ENCODE measurements at places on chromosomes 5 and 9.

GRCh38 chr5:61916621-61917620 is 389.1 kb upstream of the KIF2A start:
- DNase-seq: no peak

DNA sequence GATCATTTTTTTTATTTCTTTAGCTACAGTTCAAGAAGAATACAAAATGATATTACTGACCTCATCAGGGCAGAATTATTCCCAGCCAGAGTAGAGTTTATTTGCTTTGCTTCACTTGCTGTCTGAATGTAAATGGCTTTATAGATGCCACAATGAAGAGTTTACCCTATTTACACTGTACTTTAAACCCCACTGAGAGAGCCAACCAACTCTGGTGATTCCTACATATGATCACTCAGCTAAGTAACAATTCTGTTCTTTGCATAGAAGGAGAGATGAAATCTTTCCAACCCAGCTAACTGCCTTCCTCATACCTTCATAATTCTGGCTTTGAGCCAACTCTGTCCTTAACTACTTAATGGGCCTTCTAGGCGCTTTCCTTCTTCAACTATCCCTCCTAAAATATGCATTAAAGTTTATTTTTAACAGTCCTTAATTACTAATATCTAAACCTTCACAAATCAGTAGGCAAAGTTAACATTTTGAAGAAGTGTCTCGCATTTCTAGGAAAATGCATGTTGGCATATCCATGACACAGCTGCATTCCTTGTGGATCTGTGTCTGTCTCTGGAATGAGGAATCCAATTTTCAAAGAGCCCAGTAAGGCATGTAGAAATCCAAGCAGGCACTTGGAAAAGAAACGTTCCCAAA is 284.8 kb upstream of the GRAMD2B start:
- DNase-seq: no peak

- peak; percentile 58 for DNase-seq
Observed at GRCh38 chr5:180313677-180314505, 22.0 kb upstream of the MAPK9 start.

DNA sequence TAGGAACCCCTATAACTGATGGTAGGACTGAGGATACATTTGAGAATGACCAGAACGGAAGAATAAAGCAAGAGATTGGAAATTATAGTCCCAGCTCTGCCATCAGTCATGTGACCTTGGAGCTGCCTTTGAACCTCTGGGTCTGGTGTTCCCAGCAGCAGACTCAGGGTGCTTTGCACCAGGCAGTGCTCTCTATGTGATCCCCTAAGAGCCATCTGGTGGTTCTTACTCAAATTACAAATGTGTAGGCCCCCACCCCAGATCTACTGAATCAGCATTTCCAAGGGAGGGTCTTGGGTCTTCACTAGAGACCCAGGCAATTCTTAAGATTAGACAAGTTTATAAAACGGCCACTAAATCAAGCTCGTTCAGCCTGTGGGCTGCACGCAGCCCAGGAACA is 40.2 kb upstream of the PRDM12 start:
- DNase-seq: no peak

DNA sequence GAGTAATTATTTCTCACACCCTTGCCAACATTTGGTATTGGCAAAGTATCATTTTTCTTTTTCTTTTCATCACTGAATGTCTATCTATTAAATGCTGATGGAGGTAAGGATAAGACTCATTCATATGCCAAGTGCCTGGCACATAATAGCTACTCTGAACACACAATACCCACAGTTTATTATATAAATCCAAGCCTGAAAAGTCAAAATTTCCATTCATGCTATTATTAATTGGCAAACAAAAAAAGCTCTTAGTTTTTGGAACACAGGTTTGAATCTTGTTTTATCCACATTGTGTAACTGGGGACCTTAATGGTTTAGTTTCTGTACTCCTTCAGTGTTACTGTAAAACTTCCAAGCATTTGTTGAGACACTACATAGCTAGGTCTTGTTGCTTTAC is 6.4 kb upstream of the ATOX1 start:
- no peak for DNase-seq

GRCh38 chr5:109327570-109327969 is 82.2 kb downstream of the PJA2 start:
- no peak for DNase-seq

- no peak for DNase-seq
Observed at GRCh38 chr9:115237385-115237998, 119.5 kb upstream of the TNC start.

DNA sequence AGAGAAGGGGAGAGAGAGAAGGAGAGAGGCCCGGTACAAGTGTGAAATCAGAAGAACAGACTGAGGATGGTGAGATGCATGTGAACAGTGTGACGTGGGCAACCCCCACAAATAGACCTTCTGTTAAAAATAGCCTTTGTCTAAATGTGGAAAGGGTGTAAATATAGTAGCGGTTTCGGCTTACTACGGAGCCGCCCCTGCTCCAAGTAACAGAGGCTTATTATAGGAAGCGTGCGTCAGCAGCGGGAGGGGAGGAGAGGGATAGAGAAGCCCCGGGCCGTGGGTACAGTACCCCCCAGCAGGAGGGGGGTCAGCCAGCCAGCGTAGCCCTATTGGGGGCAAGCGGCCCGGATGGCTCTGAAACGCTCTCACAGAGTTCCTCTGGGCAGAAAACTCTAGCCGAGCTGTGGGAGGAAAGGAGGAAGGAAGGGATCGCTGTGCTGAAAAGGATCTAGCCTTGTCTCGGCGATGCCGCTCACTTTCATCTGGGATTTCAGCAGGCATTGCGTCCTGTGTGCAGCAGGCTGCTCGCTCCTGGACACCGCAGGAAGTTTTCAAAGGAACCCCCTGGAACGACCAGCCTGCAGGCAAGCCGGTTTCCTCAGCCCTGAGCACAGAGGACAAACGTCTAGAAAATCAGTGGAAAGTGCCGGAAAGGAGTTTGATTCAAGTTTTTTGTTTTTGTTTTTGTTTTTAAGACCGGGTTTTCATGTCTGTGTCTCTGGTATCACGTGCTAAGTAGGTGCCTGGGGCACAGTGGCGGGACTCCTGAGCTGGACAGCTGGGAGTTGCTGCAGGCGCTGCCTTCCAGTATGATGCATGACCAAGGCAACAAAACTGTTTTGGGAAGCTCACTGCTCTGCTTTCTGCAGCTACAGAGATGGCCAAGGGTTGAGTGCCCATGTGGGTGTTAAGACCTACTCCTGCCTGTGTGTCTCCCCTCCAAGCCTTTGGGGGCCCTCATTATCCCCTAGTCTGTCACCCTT is 146.6 kb downstream of the SEC61B start:
- DNase-seq: no peak

DNA sequence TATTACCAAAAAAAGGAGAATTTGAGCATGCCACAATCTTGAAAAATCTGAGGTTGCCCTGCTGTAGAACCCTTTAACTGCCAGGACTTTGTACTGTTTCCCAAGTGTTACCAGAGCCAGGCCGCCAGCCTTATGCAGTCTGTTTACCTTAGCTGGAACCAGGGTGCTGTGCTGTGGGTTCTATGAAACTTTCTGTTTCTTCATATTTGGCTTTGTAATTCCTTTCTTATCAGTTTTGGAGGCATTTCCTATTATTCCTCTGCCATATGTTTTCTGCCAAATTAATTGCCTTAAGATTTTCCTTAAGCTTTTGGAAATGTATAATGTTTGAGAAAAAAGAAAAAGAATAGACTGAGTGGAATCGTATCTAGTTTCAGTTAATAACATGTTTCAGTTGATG is 2.1 kb downstream of the S1PR3 start:
- no peak for DNase-seq

DNA sequence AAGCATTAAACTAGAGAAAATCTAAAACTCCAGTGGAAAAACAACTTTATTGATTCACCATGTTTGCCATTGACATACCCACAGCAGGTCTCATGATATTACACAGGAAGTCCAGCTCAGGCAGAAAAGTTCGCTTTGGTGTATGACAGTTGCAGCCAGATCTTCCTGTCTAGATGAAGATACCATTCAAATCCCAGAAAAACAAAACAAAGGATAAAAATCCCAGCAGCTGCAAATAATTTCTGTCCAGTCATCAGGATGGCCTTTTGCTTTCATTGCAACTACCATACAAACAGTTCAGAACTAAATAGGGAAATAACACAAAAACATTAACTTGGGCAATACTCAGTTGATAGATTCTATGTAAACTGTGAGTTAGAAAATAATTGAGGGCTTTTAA is 136.0 kb upstream of the NREP start:
- no peak for DNase-seq

DNA sequence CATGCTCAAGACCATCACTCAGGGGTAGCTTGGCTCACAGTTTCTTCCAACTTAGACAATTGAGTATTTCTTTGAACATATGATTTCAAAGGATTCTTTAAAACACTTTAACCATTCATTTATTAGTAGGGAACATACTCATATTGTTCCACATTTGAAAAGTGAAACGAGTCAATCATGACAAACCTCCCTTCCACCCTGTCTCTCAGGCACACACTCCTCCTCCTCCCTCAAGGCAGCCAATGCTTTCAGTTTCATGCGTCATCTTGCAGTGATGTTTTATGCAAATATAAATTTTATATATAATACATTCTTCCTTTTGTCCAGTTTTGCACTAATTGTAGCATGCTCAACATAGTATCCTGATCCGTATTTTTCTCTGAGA is 126.0 kb upstream of the BOD1 start:
- DNase-seq: no peak

GRCh38 chr9:104280178-104280560 is 186.1 kb downstream of the SMC2 start:
- no peak for DNase-seq
